ENCODE measurements at places on chromosomes 1 and 21. TPM values are rescaled to one million over a fixed set of nuclear protein-coding genes. Genes with fewer than 3 reads are reported as not detected.

The PCAT6 gene
- not detected for total RNA-seq

The SYNC gene
- total RNA-seq: 80.6 TPM

The LRRC39 gene
- not detected for total RNA-seq

The CD48 gene
- not detected for total RNA-seq

The TIAM1 gene
- 2.2 TPM for total RNA-seq

The TSPEAR gene
- total RNA-seq: not detected

The KIFAP3 gene
- 15.8 TPM for total RNA-seq

The PTPN22 gene
- total RNA-seq: not detected

The IFI16 gene
- total RNA-seq: 79.1 TPM

The GSTM1 gene
- not detected for total RNA-seq

The KLHL21 gene
- total RNA-seq: 52.8 TPM

The SLAMF7 gene
- total RNA-seq: not detected

Measured in pericardium fibroblast (primary cell).